CD4-positive, alpha-beta T cell (primary cell): ENCODE measurements at places on chromosomes 3 and 15.

DNA sequence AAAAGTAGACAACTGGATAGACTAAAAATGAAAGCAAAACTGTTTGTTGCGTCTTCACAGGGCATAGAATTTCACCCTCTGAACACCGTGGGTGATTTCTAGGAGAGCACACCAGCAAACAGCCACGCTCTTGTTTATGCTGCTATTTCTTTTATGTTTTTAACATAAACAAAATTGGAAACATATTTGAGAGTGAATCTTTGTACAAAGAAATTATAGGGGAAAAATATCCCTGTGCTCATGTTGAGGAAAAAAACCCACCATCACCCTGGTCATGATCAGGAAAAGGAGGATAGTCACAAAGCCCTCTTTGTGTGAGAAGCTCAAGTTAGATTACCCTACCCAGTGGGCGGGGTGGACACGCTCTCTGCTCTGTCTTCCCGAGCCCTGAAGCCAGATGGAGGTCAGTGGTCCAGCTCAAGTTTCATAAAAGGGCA, 313.3 kb downstream of the SATB1 start:
- no peak for DNase-seq

GRCh38 chr15:75182187-75183131, 19.2 kb upstream of the C15orf39 start:
- DNase-seq: no peak

DNA sequence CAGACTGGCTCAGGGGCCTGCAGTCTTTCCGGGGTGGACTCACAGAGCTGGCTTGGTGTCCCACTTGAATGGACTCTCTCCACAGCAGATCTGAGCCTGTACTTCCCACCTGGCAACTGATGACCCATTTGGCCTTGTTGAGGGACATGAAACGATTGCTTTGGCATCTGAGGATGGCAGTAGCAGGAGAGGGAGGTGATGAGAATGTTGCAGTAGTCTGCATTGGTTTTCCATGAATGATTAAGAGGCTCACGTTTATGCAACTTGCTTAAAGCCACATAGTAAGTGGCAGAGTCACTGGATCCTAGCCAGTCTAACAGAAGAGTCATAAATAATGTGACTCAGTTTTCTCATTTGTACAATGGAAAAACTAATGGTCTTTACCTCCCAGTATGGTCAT, 21.9 kb downstream of the IL20RB start:
- no peak for DNase-seq

GRCh38 chr3:188051801-188052168, 102.2 kb upstream of the LPP start:
- no peak for DNase-seq

- DNase-seq: peak; percentile 55
These were observed 26.4 kb upstream of the ZNF774 start for GRCh38 chr15:90325726-90326125.

DNA sequence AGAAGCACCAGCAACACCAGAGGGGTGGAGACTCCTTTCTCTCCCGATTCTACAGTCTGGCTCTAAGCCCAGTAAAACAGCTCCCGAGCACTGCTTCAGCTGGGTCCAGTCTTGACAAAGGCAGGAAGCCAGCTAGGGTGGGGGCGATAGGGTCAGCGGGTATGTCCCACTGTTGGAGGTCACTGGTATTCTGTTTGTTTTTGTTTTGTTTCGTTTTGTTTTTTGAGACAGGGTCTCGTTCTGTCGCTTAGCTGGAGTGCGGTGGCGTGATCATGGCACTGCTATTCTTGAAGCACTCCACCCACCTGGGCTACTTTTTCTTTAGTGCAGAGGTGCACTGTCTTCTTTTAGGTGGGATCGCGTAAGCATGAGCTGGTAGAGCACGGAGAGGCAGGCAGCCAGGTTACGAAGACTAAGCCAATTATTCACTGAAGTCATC, 16.3 kb downstream of the GCSAM start:
- no peak for DNase-seq

DNA sequence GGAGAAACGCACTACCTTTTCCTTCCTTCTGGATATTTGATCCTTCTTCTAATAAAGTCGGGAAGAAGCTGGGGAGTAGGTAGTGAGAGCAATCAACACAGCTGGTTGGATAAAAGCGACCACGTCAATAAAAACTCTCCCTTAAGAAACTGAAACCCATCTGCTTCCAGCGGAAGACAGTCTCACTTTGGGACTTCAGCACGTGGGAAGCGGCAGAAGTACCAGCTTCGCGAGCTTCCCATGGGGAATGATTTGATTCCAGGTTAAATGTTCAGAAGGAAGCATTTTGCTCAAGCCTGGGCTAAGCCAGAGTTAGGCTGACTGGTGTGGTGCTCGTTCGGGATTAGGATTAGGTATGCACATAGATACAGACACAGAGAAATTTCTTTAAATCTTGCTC, 262.3 kb upstream of the LYSMD4 start:
- DNase-seq: no peak

- DNase-seq: no peak
These were observed 136.4 kb downstream of the ZIC4 start for GRCh38 chr3:147269907-147270306.

GRCh38 chr3:66206806-66207205, 14.0 kb upstream of the SLC25A26 start:
- no peak for DNase-seq

DNA sequence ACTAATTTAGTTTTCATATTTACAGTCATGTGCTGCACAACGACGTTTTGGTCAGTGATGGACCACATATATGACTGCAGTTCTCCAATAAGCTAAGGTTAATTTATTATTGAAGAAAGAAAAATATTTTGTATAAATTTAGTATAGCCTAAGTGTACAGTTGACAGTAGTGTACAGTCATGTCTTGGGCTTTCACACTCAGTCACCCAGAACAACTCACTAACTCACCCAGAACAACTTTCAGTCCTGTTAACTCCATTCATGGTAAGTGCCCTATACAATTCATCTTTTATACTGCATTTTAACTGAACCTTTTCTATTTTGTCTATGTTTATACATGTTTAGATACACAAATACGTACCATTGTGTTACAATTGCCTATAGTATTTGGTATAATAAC, 3.8 kb upstream of the GABRR3 start:
- no peak for DNase-seq

- no peak for DNase-seq
These were observed 193.6 kb downstream of the AGBL1 start for GRCh38 chr15:86273309-86273708.

GRCh38 chr15:80730926-80731325, 35.8 kb downstream of the ABHD17C start:
- DNase-seq: no peak

DNA sequence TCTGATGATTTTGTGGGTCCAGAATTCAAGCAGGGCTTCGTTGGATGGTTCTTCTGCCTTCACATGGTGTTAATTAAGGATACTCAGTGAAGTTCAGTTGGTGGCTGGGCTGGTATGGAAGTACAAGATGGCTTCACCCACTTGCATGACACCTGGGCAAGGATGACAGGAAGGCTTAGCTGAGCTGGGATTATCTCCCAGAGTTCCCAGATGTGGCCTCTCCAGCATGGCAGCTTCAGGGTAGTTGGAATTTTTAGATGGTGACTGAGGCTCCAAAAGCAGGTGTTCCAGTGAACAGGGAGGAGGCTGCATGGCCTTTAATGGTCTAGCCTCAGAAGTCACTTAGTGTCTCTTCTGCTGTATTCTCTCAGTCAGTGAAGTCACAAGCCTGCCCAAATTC, 135.5 kb downstream of the THRB start:
- no peak for DNase-seq

DNA sequence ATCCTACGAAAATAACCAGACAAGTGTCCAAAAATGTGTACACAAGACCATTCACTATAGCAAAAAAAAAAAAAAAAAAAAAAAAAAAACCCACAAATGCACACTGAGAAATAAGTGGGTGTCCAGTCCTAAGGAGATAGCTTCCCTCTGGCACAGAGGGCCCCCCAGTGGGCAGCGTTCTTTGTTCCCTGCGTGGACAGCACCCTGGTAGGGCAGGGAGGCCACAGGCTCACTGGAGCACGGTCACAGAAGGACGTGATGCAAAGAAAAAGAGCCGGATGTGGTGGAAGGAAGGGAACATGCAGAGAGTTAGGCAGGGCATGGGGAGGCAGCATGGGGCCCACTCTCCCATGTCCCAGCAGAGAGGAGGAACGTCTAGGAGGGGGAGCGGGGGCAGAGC, 210.7 kb upstream of the NSMCE3 start:
- no peak for DNase-seq

DNA sequence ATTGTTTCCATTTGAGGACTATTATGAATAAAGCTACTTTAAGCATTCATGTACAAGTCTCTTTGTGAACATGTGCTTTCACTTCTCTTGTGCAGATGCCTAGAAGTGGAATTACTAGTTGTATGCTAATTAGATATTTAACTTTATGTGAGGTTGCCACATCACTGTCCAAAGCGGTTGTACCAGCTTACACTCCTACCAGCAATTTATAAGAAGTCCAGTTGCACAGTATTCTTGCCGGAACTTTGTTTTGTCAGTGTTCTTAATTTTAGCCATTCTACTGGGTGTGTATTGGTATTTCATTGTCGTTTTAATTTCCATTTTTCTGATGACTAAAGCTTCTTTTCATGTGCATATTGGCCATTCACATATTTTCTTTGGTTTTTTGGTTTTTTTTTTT, 29.1 kb downstream of the SEMA3G start:
- no peak for DNase-seq

GRCh38 chr15:64046421-64047153, at the start of gene DAPK2:
DAPK2 (minus strand) TSS chr15:64046485; CDS start chr15:64040261, 6,224 bp downstream.
- peak; percentile 66 for DNase-seq

DNA sequence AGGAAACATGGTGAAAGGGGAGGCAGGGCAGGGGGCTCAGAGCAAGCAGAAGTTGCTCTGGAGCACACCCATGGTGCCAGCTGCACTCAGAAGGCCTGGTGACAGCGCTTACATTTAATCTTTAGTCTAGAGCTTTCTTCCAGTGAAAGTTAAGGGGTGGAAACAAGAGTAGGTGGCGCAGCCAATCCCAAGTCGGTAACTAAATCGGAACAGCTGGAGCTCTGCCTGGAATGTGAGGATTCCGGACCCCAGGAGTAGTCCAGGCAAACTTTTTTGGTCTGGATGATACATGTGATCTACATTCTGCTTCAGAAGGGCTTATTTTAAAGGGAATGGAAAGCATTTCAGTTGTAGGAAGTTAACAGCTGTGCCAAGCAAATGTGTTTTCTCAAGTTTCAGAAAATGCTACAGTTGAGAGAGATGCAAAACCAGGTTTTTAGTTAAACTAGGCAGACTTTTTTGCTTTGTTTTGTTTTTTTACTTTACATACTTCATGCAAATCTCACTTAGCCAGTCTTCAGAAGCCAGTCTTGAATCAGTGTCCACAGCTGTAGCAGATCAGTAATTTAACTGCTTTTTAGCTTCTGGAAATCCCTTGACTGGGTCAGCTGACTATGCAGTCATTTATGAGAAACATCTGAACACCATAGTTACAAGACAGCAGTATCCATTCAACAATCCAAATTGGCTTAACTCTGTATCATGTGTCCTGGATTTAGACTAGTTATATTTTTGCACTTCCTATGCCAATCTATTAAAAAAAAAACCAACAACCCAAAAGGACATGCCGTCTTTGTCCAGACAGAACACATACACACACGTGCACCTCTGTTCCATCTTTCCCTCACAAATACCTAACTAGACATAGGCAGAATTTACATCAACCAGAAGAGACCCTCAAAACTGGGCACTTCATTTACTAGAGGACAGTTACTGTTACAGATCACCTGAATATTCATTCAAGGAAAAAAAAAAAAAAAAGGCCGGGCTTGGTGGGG, 33.2 kb downstream of the ZNF106 start:
- no peak for DNase-seq

GRCh38 chr3:155411500-155412223, 118.2 kb upstream of the STRIT1 start:
- DNase-seq: no peak

GRCh38 chr3:53182764-53183355, 21.9 kb downstream of the PRKCD start:
- no peak for DNase-seq

DNA sequence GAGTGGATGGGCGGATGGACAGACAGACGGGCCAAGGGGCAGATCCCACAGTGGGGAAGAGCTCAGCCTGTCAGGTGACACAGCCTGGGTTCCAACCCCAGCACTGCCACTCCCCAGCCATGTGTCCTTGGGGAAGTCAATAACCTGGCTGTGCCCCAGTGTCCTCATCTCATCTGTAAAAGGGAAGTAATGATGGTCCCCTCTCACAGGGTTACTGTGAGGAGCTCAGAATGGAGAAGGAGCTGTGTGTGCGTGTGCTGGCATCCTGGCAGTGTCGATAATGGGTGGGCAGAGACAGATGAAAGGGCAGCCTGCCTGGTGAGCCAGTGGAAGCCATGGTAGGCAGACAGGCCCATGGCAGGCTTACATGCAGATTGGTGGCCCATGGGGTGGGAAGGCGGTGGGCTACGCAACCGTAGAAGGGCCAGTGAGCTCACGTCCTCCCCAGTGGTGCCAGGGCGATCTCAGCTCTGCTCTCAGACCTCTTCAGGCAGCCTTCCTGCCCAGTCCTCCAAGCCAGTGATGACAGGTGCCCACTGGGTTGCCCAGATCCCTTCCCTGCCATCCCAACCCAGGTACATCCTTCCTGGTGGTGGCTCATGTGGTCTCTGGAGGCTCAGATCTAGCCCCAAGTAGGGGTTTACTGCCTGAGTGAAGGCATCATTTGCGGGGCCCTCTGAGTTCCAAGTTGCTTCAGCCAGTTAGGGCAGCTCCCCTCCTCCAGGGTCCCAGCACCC, 2.3 kb upstream of the DNAJB8 start:
- no peak for DNase-seq

DNA sequence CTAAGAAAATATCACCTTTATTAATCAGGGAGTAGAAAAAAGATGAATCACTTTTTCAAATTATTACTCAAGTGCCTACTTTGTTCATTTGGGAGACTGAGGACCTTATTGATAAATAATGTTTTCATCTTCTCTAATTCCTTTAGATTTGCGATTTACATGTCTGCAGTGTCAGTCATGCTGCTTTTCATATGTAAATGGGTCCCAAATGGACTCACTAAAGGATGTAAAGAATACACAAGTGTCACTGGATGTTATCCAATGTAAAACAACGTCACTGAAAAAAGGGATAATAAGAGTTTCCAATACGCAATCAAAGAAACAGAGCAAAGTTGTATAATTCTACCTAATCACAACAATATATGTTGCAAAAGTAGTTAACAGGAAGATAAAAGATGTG, 84.9 kb downstream of the TFDP2 start:
- DNase-seq: no peak

- DNase-seq: peak; percentile 63
These were observed 612 bp downstream of the APPL1 start for GRCh38 chr3:57227930-57228751.
